Amygdala (tissue), 56 donors: ENCODE measurements at places on chromosomes 5 and 9.

GRCh38 chr5:179765400-179765799, 28.4 kb upstream of the LTC4S start:
- DNase-seq = no peak

DNA sequence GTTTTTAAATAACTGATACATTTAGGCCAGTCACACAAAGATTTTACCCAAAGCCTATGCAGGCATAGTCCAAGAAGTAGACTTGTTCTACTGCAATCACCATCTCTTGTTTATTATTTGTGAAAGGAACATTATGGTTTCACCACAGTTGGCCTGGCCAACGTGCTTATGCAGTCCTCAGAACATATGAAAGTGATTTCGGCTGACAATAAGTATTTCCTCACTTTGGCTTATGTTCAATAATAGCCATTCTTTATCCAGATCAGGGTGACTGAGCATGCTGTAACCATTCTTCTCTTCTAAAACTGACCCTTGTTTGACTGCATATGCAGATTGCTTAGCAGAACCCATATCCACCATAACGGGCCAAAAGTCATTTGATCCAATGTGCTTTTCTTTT, 76.6 kb upstream of the CCDC152 start:
- DNase-seq = no peak

DNA sequence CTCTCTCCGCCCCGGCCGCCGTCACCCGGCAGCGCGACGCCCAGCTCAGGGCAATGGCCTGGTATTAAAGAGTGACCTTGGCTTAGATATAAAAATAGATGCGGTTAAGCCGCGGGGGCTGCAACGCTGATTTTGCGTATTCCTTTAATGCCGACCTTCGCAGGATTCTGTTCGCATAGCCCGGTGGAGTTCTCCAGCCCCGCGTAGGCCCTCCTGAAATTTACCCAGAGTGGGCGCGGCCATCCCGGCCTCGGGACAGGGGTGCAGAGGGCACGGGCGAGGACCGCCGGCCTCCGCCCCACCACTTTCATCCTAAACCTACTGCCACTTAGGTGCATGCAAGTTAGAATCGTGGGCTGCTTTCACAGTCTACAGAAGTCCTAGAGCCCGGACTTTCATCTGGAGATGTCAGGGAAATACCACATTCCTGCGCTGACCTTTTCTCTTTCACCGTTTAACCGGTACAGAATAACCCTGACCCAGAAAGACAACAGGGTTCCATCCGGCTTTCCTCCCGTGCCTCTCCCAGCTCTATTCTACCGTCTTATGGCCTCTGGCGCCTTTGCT, 492 bp upstream of the FAM169A start:
- no peak for DNase-seq

GRCh38 chr9:93139365-93140182, 5.5 kb upstream of the NINJ1 start:
- DNase-seq = no peak

GRCh38 chr9:71490810-71491209, 277.5 kb downstream of the CEMIP2 start:
- no peak for DNase-seq

- no peak for DNase-seq
Measured at GRCh38 chr9:95383185-95383676, 65.7 kb upstream of the FANCC start.

- DNase-seq = no peak
Measured at GRCh38 chr5:24401773-24402172, 243.0 kb downstream of the CDH10 start.

DNA sequence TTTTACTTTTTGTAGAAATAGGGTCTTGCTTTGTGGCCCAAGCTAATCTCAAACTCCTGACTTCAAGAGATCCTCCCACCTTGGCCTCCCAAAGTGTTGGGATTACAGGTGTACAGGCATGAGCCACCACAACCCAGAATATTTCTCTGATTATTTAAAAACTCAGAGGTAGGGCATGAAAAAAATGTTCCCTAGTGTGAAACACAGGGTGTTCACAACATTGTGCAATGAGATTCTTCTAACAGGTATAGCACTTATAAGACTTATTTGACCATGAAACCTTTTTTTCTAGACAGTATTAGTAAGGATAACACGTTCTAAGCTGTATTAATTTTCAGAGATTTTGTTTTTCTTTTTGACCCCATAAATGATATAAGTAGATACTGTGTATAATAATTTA, 13.1 kb upstream of the PTGER4 start:
- no peak for DNase-seq

- DNase-seq = no peak
Measured at GRCh38 chr5:160291467-160291866, 20.9 kb downstream of the CCNJL start.

- no peak for DNase-seq
Measured at GRCh38 chr9:76370396-76371023, 23.7 kb downstream of the RFK start.

DNA sequence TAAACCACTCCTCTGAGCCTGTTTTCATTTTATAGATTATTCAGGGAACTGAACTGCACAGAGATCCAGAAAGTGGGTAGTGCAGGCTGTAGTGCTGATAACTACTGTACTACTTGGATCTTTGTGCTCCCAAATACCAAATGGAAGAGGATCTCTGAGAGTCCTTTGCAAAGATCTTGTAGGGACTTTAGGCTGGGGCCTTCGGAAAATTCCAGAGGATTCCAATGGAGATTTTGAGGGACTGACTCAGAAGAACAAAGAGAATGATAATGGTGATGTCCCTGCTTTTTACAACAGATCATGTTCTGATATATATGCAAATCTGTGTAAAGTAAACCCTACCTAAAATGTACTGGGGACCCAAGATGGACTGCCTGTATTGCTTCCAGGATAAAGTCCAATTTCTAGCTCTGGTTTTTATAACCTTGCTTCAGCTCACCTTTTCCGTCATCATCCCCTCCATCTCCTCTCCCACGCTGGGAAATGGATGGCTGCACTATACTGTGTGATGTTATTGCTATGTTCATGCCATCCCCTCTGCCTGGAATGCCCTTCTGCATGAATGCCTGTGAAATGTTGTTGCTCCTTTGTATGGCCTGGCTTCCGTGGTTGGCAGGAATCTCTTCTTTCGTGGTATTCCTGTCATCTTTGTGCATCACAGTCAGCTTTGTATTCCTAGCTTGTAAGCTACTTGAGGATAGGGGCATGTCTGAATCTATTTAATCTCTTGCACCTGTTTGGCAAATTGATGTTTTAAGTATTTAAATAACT, 9.7 kb upstream of the PSMD5 start:
- no peak for DNase-seq

GRCh38 chr9:132583584-132584304, 1.3 kb downstream of the BARHL1 start:
- DNase-seq = no peak

DNA sequence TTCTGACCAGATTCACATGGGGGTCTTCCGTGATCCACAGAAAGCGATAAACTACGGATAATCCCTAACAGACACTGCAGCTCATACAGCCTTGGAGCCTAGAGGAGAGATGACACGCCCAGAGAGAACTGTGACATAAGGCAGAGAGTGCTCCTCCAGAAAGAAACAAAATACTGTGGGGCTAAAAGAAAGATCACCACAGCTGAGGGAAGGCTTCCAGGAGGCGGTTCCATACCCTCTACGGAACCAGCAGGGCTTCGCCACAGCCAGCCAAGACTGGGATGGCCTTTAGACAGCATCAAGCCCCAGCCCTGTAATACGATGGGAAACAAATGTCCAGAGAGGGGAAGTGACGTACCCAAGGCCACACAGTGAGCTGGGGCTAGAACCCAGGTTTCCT, 19.3 kb downstream of the GPX3 start:
- DNase-seq = no peak
